ELF-1 (cell line): ENCODE measurements at places on chromosomes 12 and 14.

DNA sequence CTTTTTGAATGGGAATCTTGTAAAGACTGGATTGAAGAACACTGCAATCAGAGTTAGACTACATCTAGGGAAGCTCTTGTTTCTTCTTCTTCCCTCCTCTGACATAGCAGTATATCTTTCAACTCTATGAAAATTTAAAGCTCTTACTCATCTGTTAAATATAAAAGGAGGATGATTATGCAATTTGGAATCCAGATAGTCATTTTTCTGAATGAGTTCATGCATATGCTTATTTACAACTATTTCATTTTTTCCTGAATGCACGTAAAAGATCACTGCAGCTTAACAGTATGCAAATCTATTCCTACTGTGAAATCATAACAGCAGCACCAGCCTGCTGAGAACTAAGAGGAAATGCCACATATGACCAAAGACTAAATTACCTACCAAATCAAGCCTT is 133.5 kb upstream of the TMCC3 start:
- no peak for DNase-seq

GRCh38 chr14:21557084-21557901 is 22.6 kb downstream of the OR10G3 start:
- DNase-seq: peak; percentile 94

- DNase-seq: peak; percentile 32
Observed at GRCh38 chr14:54344445-54344844, 52.4 kb upstream of the CDKN3 start.

GRCh38 chr12:29286081-29286790 is 94.7 kb downstream of the ERGIC2 start:
- no peak for DNase-seq

DNA sequence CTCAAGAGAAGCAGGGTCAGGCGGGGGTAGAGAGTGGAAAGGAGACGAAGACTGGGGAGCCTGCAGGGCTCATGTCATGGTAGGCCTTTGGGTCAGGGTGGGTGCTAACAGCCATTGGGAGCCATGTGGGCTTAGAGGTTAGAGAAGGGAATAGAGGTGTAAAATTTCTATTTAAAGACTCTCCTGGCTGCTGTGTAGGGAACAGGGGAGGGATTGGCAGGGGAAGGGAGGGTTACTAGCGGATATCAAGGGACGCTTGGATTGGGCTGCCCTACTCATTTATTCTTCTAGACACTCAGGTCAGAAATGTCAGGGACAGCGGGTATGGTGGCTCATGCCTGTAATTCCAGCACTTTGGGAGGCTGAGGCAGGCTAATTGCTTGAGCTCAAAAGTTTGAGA is 18.2 kb downstream of the WSCD2 start:
- DNase-seq: no peak

DNA sequence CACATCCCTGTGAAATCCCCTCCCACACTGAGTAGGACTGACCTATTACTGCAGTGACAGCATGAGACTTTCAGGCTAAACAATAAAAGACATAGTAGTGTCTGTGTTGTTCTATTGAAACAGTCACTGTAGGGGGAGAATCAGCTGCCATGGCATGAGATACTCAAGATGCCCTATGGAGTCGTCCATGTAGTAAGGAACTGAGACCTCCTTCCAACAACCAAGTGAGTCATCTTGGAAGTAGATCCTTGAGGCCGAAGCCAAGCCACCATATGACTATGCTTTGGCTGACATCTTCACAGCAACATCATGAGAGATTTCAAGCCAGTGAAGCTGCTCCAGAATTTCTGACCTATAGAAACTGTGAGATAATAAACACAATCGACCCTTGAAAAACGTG is 12.1 kb upstream of the LRP6 start:
- no peak for DNase-seq

DNA sequence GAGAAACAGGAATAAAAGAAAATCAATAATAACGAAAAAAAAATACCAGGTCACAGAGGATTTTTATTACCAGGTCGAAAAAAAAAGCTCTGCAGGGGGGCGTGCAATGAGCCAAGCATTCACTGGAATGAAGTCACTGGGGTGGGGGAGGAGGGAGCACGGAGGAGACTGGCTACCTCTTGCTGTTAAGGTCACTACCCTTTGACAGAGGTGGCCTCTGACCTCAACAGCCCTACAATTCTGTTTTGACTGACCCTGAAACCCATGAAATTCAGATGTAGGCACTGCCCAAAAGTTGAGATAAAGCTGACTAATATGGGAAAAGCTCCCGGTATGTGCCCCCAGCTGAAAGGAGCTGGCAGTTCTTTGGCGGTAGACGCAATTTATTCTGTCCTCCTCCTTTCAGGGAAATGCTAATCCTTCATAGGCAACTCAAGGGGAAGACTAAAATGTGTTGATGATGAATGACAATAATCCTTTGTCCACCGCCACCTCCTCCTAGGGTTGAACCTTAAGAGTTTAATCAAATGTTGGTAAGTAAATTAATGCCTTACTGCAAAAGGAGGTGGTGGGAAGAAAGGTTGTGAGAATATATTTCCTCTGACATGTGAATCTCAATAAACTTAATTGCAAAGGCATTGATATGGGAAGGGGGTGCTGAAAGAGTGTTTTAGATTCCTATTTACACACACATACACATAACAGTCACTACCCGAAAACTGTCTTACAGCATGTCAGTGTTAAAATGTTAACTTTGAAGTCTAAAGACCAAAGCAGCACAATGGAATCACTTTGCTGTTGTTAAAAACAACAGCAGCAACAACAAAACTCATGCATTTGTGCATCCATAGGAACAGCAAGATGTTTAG is 6.3 kb upstream of the RIC8B start:
- DNase-seq: peak; percentile 53

- DNase-seq: no peak
Observed at GRCh38 chr14:51715250-51715649, 63.5 kb downstream of the FRMD6 start.

DNA sequence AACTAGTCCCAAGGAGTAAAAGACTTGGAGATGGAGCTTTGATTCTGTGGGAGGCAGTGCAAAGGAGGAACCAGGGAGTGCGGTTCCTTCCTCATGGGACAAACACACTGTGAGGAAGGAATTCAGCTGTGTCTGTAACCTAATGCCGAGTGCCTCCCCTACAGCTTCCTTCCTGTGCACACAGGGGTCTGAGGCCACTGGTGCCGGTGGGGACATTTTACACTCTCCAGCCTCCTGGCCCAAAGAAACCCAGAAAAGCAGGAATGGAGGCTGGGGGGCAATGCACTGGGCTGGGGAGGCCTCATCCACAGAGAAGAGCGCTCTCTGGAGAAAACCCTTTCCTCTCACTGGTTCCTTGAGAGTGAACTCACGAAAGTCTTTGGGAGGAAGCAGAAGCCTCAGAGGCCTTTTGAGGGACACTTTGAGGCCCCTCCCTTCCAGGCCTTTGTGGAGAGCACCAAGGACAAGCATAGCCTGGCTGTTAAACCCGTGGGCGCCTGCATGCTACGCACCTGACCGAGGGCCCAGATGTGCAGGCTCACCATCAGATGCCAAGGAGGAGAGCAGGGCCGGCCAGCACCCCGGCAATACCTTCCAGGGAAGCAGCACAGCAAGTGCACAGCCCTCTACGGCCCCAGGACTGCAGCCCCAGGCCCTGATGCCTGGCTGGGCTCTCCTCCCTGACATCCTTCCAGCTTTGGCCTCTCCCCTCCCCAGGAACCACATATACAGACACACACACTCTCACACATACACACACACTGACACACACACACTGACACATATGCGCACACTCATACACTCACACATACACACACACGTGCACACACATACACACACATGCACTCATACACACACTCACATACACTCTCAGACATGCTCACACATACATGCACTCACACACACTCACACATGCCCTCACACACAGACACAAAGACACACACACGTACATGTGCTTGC is 52.0 kb downstream of the NFKBIA start:
- peak; percentile 53 for DNase-seq

GRCh38 chr12:546920-547845 is 87.4 kb downstream of the B4GALNT3 start:
- DNase-seq: peak; percentile 88

DNA sequence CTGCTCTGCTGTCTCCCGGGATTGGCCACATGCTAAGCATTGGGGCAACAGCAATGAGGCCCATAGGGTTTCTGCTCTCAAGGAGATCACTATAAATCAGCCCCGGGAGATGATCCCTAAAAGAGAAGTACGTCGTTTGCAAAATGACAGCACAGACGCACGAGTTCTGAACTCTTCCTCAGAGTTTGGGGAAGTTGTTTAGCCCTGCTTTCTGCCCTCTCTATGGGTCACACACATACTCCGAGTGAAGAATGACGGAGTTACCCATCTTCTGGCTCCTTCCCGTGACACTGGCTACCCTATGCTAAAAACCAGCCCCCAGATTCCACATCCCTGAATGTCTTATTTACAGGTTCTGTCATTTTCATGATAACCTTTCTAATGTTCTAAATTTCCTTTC is 258.0 kb upstream of the PLEKHG7 start:
- no peak for DNase-seq

GRCh38 chr12:78403681-78404080 is 460.9 kb upstream of the SYT1 start:
- DNase-seq: no peak

GRCh38 chr12:32362892-32363291 is 36.5 kb upstream of the FGD4 start:
- DNase-seq: no peak

DNA sequence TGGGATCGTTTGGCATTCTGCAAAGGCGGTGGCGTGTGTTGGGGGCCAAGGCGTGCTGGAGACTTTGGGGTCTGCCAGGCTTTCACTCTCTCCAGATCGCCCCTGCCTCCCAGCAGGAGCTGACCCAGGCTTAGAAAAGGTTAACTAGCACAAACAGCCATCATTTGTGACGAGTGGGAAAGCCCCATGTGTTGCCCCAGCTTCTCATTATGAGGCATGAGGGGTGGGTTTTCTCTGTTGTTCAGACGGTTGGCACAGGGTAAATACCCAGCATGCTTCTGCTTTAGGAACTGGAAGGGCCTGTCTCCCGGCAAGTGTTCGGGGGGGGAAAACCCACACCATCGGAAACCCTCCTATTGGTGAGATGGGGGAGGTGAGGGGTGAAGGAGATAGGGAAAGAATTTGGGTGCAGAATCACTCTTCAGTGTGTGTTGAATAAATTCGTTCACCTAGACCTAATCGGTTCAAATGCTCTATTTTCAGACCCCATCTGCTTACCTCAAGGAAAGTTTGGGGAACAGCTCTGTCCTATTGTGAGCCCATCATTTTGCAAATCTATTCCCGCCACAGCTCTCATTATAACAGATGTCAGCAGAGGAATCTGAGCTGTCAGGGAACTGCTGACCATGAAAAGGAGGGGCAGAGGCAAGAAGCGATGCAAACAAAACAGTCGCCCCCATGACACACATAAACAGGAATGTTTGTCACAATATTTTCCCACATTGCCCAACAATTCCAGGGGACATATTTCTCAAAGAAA is 34.7 kb upstream of the C12orf42 start:
- no peak for DNase-seq

DNA sequence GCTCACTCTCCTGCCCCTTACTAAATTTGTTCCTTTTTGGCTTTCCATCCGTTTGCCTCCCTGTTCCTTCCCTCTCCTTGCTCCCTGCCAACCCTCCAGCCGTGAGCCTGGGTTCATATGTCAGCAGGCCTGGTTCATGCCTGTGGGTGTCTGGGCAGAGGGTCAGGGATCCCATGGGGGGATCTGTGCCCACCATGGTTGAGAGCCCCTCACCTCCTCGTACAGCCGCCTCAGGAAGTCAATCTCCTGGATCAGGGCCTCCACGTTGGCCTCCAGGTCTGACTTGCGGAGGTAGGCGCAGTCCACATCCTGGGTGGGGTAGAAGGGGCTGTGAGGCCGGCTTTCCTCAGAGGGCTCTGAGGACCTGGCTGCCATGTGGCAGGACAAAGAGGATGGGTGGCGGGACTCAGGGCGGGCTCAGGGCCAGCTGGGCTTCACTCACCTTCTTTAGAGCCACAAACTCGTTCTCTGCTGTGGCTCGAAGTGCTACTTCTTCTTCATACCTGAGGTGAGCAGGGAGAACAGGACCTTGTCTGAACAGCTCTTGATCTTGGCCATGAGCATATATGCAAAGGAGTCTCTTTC is 3.6 kb downstream of the KRT83 start:
- no peak for DNase-seq

- DNase-seq: no peak
Observed at GRCh38 chr12:122232691-122233090, 6.8 kb upstream of the DIABLO start.

GRCh38 chr14:91246051-91246852 is 1.7 kb upstream of the GPR68 start:
- DNase-seq: no peak

GRCh38 chr14:68312884-68313610 is 479.8 kb downstream of the ZFP36L1 start:
- DNase-seq: no peak

GRCh38 chr12:71646512-71646911 is 17.1 kb downstream of the ZFC3H1 start:
- DNase-seq: no peak

DNA sequence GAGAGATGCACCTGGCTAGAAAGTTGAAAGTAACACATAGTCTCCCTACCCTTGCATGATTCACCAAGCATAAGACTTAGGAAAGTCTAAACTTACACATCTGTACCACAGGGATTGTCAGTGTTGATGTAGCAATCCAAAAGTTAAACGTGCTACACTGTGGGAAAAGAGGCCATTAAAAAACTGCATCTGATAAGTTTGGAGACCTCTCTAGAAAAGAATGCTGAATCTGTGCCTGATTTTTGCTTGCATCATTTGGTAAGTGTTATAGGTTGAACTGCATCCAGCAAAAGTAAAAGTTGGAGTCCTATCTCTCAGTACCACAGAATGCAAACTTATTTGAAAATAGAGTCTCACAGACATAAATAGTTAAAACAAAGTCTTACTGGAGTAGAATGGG is 126.6 kb downstream of the SLC6A15 start:
- DNase-seq: no peak

DNA sequence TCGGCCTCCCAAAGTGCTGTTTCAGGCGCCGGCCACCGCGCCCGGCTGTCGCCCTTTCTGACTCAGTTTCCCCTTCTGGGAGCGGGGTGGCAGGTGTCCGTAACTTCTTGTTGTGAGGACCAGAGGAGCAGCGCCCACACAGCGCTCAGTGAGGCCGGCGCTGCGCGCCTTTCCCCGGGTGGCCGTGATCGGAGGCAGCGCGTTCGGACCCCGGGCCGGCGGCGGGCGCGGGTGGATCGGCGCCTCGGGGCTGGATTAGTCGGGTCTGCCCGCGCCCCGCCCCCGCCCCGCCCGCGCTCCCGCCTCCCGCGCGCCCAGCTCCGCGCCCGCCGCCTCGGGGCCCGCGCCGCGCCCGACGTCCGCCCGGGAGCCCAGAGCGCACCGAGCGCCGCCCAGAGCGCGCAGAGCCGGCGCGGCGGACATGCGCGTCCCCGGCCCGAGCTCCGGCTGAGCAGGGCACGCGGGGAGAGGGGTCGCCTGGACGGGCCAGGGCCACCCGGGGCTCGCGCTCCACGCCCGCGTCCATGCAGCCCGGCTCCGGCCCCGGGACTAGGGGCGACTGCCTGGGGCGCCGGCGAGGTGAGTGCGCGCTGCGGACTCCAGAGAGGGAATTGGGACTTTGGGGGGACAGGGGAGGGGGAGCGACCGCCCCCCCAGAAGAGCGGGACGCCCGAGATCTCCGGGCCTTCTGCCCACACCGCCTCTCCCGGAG is 50.6 kb downstream of the LRCOL1 start:
- DNase-seq: peak; percentile 25
